ENCODE measurements at places on chromosomes 6 and 20.

DNA sequence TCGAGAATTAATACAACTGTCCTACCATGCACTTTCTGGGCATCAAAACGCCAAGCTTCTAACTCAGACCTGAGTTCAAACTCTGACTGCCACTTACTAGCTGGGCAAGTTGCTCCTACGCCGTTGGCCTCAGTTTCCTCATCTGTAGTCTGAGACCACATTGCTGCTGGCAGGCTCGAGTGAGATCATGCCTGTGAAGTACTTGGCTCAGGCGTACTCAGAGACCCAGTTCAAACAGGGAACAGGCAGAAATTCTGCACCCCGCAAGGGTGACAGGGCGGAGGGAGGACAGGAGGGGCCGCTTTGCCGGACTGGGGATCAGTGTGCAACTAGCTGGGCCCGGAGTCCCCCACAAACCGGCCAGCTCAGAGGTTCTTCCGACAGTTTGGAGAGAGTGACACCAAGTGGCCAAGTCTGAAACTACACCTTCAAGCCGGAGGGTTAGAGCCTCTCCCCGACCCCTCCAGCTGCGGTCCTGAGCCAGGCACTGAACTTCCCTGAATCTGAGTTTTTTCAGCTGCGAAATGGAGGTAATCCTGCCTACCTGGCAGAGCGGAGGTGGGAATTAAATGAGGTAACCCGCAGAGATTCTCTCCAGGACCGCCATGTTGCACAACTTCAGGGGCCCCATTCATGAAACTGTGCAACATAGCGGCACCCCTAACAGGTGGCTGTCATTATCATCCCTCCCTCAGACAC, 46.0 kb upstream of the PTPN1 start:
- peak; percentile 73 for DNase-seq

GRCh38 chr6:110360676-110361075, 2.5 kb upstream of the METTL24 start:
- no peak for DNase-seq

DNA sequence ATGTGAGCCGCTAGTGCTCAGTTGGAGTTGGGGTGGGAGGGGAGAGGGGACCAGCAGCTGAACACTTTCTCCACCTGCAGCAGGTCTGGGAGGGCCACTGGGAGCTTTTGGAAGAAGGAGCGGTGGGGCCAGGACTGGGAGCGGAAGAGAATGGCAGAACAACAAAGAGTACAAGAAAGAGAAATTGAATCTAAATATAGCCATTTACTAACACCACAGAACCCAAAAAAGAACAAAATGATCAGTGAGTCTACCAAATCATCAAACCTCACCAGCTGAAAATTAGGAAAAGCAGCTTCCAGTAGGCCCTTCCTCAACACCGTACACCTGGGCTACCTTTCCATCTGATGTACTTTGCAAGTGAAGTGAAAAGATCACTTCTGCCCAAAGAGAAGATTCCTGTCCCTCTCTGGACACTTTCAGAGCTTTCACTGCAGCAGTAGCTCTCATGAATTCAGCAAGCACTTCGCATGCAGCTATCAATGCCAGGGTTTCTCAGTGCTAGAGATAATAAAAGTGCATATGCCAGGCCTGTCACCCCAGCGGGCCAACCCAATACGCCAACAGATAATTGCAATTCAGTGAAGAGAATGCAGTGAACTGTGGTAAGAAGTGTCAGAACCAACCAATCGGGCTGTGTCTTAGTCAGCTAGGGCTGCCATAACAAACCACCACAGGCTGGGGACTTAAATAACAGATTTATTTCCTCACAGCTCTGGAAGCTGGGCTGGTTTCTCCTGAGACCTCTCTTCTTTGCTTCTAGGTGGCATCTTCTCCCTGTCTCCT, 597 bp downstream of the LY86 start:
- no peak for DNase-seq

DNA sequence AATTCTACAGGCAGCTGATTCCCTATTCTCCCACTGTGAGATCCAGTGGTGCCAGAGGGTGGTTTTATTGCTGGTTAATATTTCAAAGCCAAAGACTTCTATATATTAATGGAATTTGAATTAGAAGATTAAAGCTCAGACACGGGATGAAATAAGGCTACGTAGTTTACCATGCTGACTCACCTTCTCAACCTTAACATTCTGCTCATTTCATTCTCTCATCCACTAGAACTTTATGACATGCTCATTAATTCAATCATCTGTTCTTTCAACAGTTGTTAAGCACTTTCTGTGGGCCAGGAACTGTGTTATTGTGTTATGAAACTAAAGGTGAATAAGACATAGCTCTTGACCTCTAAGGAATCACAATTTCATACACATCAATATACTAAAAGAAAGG, 456.9 kb upstream of the MAP3K7 start:
- DNase-seq, result no peak

DNA sequence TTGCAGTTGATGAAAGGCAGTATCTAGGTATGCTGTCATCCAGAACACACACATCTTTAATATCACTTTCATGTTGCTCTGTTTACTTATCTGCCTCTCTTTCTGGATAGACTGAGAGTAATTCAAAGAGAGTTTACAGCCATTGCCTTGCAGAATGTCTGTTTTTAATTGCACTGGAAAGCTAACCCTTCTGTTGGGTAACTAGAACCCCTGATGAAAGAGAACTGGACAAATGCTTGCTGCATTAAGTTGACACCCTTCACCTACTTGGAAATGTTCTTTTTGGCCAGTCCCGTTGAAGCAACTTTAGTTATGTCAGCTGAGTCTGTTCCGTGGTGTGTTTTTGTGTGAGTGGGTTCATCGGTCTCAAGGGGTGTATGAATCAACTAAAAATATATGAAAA, 383.8 kb upstream of the CITED2 start:
- DNase-seq, result no peak

DNA sequence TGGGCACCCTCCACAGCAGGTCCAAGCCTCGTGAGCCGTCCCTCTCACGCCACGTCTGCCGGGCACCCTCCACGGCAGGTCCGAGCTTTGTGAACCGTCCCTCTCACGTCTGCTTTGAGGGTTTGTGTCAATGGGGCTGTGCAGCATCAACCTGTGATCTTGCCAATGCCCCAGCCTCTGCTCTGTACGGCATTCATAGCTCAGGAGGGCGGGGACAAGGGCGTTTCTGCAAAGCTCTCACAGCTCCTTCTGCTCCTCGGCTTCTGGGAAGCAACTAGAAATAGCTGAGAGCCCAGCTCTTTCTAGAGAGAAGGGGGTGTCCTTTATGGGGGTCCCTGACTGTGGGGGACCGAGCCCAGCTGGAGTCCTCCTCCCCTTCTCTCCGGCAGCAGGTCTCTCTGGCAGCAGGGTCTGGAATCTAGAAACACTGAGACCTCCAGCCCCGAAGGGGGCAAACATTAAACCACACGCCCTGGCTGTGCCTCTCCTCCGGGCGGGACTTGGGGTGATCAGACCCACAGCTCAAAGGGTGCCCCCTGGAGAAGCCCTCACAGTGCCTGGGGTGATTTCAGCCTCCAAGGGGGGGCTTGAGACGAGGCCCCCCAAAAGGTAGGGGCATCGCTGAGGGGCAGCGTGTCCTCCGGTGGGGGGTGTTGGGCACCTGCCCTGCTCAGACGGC, 41.2 kb upstream of the CHRNA4 start:
- DNase-seq, result no peak

DNA sequence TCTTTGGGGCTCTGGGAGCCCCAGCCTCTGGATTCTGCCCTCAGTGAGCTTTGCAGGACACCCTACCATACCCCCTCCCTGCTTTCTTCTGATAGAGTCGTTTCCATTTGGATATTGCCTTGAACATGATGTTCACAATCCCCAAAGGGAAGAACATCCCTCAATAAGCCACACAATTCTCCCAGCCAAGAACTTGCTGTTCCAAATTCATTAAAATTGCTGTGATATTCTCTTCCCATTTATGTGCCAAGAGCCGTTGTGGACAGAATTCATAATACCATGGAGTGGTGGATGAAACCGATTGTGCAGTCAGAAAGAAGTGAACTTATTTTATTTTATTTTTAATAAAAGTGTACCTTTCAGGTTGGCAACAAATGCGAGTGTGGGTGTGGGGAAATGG, 95.8 kb downstream of the DHX35 start:
- DNase-seq, result no peak

- DNase-seq, result peak; percentile 56
Observed at GRCh38 chr6:138795809-138796603, at the start of gene ECT2L. TSS of gene ECT2L (plus strand) at chr6:138796087. CDS start at chr6:138813275, 17,188 bp downstream.

DNA sequence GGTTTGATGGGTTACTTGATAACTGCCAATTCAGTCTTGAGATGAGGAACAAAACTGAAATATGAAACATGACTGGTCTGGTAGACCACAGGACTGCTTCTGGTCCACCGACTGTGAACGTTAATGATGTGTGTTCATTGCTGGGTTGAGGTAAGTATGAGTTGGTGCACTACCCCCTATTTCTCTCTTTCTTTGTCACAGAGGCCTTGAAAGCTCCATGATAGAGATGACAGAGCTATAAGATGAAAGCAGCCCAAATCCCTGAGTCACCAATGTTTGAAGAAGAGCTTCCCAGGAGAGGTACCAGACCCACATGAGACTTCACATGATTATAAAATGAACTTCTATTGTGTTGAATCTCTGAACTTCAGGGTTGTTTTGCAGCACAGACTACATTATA, 555.5 kb downstream of the PTPRT start:
- DNase-seq, result no peak
